ENCODE measurements at places on chromosomes 2 and 18. TPM values are rescaled to one million over a fixed set of nuclear protein-coding genes. Genes with fewer than 3 reads are reported as not detected.

DNA sequence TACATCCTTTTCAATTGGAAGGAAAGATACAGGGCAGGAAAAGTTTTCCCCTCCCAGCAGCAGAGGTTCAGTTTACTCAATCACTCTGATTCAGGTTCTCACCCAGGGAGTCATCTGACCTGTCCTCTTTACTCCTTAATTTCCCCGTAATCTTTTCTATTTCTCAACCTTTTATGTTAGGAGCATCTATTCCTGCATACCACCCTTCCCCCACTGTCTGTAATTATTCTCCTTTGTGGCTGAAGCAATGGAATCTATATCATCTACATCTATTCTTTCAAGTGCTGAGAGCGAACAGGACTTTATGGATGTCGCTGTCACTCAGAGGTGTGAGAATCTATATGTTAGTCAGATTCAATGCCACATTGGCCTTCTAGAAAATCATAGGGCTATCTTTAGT is 175.2 kb downstream of the NOL4 start:
- DNase-seq: peak; percentile 15

DNA sequence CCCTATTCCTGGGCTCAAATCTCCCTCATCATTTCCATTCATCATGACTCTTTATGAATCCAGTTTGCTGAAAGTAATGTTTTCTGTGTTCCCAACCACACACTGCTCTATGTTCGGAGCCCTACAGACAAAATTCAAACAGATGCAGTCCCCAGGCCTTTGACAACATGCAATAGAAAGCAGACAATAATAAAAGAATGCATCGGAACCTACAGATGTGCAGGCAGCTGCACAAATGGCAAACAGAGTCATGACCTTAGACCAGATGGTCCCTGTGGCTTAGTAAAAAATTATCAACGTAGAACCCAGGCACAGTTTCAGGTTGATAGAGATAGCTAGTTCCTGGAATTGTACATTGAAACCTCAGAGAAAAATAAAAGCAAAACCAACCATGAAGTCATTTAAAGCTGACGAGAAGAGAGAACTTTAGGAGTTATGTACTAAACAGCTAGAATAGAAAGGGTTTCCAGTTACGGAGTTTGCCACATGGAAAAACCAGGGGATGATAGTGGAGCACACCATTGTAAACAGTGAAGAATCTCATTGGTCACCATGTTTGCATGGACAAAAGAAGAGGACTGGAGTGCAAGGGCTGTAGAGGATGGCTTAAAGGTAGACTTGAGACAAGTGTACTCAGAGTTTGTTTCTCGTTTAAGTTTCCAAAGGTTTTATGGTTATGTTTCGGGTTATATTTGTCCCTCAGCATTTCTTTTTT is 23.2 kb upstream of the ACVR1 start:
- DNase-seq: no peak

Gene PXDN
- total RNA-seq: 216 TPM

Gene GPR39
- total RNA-seq: 1.0 TPM

Gene MYO1B
- total RNA-seq: 60.4 TPM

DNA sequence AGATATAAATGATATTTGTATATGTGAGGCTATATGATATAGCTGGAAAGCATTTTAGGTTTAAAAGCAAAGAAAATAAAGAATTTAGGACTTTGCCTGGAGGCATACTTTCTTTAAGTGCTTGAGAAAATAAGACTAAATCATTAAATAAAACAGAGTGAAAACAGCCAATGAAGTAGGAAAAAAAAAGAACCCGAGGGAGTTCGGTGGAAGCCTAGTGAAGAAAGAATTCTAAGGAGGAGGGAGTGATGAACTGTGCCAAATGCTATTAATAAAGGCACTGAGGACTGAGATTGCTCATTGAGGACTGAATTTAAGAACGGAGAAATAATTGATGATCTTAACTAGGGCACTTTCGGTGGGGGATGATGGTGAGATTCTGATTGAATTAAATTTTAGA is 573.5 kb downstream of the DSC3 start:
- no peak for DNase-seq

- no peak for DNase-seq
Measured at GRCh38 chr2:12205086-12205485, 458.7 kb downstream of the LPIN1 start.

Gene SPDYA
- 0.42 TPM for total RNA-seq

GRCh38 chr18:40017021-40017420 is 1938.0 kb upstream of the PIK3C3 start:
- no peak for DNase-seq

Gene GPR35
- total RNA-seq: 0.39 TPM

GRCh38 chr2:47620770-47621437 is 162.0 kb upstream of the MSH6 start:
- no peak for DNase-seq

Gene SPHKAP
- total RNA-seq: 0.04 TPM
